ENCODE measurements at places on chromosomes 16 and 17. TPM values are rescaled to one million over a fixed set of nuclear protein-coding genes. Genes with fewer than 3 reads are reported as not detected.

TBC1D3B gene
- total RNA-seq, result not detected

SHISA6 gene
- not detected for total RNA-seq

SHCBP1 gene
- 2.7 TPM for total RNA-seq

PRR15L gene
- total RNA-seq, result not detected

CAVIN1 gene
- 1,335 TPM for total RNA-seq

MYH1 gene
- not detected for total RNA-seq

Data from hair follicle dermal papilla cell (primary cell).